ENCODE measurements at places on chromosomes 3 and 15.

DNA sequence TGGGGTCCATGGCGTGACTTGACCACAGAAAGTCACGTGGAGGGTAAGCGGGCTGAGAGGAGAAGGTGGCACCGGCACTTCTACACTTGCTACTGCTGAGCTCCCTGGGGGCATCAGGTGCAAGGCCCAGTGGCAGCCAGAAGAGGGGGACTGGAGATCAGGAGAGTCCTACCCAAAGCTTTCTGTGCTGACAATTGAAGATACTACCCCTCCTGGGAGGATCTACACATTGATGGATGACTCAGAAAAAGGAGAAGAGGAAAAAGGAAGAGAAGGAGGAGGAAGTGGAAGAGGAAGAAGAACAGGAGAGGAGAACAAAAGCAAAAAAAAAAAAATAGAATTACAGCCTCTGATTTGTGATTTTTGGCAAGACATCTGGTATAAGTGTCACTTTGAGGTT lies 41.2 kb downstream of the MYO5C start:
- DNase-seq, result no peak

- no peak for DNase-seq
Observed at GRCh38 chr3:100104817-100105413, 9.4 kb downstream of the FILIP1L start.

DNA sequence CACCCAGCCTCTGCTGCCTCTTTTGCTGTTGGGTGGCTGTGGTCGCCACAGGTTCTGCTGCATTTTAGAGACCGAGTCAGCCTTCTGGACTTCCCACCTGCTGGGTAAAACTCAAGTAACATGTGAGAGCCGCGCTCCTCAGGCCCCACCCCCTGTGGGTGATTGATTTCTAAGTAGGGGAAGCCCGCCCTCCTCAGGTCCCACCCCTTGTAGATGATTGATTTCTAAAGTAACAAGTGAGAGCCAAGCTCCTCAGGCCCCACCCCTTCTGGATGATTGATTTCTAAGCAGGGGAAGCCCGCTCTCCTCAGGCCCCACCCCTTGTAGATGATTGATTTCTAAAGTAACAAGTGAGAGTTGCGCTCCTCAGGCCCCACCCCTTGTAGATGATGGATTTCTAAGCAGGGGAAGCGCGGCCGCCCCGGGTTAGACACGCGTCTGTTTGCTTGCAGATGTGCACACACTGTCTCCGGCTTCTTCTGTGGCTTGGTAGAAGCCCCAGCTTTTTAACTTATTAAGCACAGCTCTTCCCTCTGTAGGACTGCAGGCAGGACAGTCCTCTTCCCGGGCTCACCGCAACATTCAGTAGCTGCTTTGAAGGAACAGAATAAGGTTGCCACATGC lies 83.4 kb downstream of the FAM43A start:
- DNase-seq, result peak; percentile 92

- no peak for DNase-seq
Observed at GRCh38 chr3:50448752-50449539, 54.5 kb downstream of the CACNA2D2 start.

DNA sequence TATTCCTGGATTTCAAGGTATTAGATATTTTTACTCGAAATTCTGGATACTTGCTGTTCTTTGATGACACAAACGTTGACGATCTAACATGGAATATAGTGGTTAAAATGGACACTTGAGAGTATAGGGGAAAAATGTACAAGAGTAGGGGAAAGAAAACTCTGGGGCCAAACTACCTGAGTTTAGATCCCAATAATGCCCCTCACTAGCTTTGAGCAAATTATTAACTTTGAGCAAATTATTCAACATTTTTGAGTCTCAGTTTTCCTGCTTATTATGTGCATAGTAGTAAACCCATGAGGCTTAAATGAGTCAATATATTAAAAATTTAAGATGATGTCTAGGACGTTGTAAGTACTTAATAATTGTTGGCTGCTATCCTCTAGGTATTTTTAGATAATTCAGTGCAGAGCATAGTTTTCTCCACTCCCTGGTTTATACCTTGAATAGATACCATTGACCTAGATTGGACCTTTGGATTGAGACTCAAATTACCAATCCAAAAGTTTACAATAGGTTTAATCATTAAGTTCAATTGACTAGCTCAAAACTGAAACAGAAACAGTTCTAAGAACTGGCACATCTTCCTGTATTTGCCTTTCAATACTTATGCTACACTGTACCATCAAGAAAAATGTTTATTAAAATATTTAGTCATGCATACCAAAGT lies 4.5 kb downstream of the ADGRG7 start:
- DNase-seq, result no peak

GRCh38 chr15:68640791-68641331 lies 62.1 kb downstream of the CORO2B start:
- DNase-seq, result no peak

Data from kidney capillary endothelial cell (primary cell).